ENCODE measurements at places on chromosomes 13 and 19.

DNA sequence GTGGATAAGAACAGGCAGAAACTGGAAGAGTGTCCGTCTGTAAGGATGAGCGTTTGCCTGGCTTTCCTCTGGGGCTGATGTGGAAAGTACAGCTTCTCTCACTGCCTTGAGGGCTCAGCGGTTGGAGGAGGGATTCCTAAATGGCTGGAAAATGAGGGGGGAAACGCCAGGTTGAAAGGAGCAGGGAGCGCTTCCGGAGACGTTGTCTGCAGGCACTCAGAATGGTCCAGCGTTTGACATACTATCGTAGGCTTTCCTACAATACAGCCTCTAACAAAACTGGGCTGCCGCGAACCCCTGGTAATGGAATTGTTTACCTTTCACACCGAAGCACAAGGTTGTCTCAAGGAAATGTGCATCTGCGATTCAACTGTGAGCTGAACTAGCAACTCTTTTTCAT, 39.9 kb downstream of the MRPL57 start:
- DNase-seq: no peak

DNA sequence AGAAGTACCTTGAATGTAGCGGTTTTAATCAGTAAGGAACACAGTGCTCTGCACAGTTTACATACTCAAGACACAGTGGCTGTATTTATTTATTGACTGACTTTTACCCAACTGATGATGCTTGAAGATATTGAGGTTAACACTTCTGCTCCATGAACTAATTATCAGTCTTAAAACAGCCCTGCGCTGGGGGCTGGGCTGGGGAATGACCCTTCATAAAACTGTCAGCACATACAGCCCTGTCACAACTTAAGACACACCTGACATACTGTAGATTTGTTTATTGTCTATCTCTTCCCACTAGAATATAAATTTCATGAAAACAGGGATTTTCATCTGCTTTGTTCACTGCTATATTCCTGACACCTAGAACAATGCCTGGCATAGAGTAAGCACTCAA, 10.8 kb downstream of the NEK5 start:
- DNase-seq: no peak

- DNase-seq: no peak
Observed at GRCh38 chr13:79281339-79281747, 124.7 kb downstream of the RBM26 start.

GRCh38 chr19:1613146-1613545, 7.9 kb upstream of the UQCR11 start:
- no peak for DNase-seq

- DNase-seq: no peak
Observed at GRCh38 chr19:53555352-53555751, 17.4 kb downstream of the ZNF331 start.

DNA sequence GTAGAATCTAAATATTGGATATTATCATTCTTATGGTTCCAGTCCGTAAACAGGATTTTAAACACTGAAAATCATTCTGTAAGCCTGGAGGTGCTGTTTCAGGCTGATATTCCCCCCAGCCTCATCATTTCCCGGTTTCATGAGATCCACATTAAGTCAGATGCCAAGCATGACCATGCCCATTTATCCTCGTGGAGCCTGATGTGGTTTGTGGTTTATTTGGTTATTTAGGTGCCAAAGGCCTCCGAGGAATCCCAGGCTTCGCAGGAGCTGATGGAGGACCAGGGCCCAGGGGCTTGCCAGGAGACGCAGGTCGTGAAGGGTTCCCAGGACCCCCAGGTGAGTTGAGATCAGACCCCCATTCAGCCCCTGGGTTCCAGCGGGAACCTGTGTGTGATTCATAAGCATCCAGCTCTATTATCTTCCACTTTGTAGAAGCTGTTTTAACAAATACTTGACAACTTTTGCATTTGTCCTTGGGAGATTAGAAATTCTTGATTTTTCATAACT, 92.5 kb downstream of the RAB20 start:
- no peak for DNase-seq

GRCh38 chr13:106700439-106700838, 132.5 kb upstream of the ARGLU1 start:
- DNase-seq: no peak

DNA sequence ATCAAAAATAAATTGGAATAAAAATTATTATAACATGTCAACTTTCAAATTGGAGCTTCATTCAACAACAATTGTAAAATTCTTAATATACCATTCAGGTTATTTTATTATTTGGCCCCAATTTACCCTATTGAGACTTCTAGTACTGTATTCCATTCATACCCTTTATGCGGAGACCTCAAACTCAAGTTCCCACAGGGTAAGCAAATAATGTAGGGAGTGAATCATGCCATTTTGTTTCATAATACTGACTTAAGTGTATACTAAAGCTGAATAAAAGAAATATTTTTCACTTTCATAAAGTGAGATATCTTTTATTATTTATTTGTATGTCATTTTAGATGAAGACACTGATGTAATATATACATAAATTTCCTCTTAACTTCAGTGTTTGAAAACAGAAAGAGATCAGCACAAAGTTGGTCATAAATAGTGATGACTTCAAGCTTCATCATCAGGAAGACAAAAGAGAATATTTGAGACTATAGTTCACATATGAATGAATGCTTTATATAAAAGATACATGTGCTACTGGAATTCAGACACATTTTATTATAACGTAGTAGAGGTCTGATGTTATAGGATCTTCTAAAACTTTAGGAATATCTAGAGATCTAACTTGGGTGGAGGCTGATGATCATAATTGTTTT, 894.4 kb upstream of the PCDH9 start:
- DNase-seq: no peak

- DNase-seq: no peak
Observed at GRCh38 chr19:51323481-51324166, 12.2 kb downstream of the IGLON5 start.

DNA sequence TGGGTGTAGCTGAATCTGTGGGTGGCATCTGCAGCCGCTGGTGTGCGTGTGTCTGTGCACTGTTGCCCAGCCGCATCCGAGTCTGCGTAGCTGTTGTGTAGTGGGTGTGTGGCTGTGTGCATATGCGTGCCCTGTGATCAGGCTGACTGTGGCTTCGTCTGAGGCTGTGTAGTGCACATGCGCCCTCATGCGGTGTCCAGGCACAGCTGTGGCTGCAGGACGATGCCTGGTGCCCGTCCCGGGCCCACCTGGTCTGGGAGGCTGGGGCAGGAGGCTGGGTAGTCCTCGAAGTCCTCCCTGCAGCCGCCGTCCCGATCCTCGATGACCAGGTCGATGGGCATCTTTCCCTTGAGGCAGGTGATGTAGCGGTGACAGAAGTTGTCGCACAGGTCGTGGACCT, 4.9 kb downstream of the MEIS3 start:
- DNase-seq: no peak
